ENCODE measurements at places on chromosomes 13 and 19. TPM values are rescaled to one million over a fixed set of nuclear protein-coding genes. Genes with fewer than 3 reads are reported as not detected.

TTYH1 gene
- 119 TPM for total RNA-seq

GIPC3 gene
- 0.18 TPM for total RNA-seq

SPC24 gene
- 2.9 TPM for total RNA-seq

KLK12 gene
- total RNA-seq: not detected

OR10H5 gene
- 0.15 TPM for total RNA-seq

ADAMTSL5 gene
- 0.09 TPM for total RNA-seq

MYBPC2 gene
- total RNA-seq: 0.27 TPM

SBSN gene
- 0.11 TPM for total RNA-seq

CRB3 gene
- total RNA-seq: not detected

RNF6 gene
- total RNA-seq: 26.3 TPM

ADGRE1 gene
- not detected for total RNA-seq

GGACT gene
- 6.9 TPM for total RNA-seq

ZNF587 gene
- total RNA-seq: 30.1 TPM

TEKTIP1 gene
- total RNA-seq: 1.9 TPM

ZNF626 gene
- 13.0 TPM for total RNA-seq

NAPSA gene
- 1.1 TPM for total RNA-seq

ZNF724 gene
- 4.9 TPM for total RNA-seq

CKM gene
- total RNA-seq: not detected

NLRP9 gene
- not detected for total RNA-seq

SLC5A5 gene
- 0.10 TPM for total RNA-seq

GPR32 gene
- total RNA-seq: 0.11 TPM

EID2 gene
- 20.6 TPM for total RNA-seq

PEG3 gene
- 2.5 TPM for total RNA-seq

TEX101 gene
- total RNA-seq: not detected

ZGLP1 gene
- total RNA-seq: 4.1 TPM

GPR4 gene
- total RNA-seq: 0.45 TPM

PRX gene
- 4.1 TPM for total RNA-seq

IGFL2 gene
- not detected for total RNA-seq

ADGRE3 gene
- not detected for total RNA-seq

SLC39A3 gene
- 23.4 TPM for total RNA-seq

NPHS1 gene
- 0.56 TPM for total RNA-seq

PNMA8B gene
- 0.90 TPM for total RNA-seq

ERICH4 gene
- not detected for total RNA-seq
